ENCODE measurements at places on chromosomes 13 and 19.

GRCh38 chr13:41582027-41582463, 124.7 kb downstream of the RGCC start:
- no peak for DNase-seq

DNA sequence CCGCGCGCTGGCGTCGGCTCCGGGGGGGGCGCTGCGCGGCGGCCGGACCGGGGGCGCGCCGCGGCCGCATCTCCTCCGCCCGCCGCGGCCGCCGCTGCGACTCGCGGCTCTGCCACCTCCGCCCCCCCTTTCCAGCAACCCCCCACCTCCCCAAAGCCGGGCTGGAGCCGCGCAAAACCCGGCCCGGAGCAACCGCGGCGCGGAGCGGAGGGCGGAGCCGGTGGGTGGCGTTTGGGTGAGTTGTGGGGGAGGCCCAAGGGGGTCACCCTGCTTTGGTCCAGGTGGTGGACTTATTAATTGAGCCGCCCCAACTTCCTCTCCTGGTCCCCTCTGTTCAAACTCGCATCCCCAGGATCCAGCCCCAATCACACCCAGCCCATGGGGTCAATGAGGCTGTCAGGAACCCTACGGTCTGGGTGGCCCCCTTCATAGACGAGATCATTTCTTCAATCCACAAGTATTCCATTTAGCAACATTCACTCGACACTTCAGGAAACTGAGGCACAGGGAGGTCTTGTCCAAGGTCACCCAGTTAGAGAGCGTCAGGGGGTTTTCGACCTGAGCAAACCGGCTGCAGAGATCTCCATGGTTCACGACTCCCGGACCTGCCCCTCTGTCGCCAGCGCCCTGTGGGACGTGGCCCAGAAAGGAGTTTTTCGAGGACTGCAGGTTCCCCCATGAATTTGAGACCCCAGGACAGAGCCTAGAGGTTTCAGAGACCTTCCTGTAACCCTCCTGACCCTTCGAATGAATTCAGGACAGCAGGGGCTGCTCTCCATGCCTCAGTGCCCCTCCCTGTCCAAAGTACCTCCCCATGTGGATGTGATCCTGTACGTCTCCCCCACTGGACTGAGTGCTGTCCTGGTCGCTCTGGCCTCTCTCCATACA, 22.4 kb upstream of the SEMA6B start:
- DNase-seq = no peak

DNA sequence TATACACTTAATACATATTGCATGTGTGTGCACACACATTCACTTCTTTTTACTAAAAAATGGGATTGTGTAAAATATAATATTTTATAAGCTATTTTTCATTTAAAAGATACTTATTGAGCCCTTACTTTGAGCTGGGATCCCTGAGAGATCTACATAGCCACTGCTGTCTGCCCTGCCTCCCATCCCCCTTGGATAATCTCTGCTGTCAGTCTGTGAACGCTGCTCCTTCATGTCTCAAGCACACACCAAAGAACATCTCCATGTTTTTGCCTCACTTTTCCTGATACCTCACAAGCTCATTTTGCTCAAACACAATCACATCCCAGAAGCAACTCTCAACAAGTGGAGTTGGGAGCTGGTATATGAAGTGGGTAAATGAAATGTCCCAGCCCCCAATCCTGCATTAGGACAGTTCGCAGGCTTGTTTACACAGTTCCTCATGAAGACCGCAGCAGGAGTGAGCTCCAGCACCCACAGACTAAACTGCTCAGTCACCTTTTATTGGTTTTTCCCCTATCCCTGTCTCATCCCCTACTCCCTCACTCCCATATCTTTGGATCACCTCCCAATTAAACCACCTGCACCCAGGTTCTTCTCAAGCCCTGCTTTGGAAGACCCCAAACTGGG, 108.3 kb upstream of the FRY start:
- DNase-seq = no peak

DNA sequence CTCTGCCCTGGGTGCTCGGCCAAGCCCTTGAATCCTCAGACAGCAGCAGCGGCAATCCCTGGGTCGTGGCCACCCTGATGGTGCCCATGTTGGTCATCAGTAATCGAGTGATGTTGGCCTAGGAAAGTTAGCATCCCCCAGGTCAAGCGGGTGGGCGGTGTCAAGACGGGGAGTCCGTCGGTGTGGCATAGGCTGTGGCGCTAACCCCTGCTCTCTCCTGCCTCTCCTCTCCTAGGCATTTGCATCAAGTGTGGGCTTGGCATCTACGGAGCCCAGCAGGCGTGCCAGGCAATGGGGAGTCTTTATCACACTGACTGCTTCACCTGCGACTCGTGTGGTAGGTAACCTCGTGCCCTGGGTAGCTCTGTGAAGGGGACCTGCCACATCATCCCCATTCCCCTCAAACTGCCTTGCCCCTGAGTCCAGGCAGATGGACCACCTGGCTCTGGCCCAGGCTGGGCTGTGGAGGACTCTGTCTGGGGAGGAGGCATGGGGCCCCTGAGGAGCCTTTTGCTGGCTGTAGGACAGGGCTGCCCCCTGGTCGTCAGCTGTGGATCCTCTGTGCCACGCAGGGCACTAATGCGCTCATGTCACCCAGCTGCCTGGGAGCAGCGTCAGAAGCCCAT, 8.7 kb downstream of the WTIP start:
- no peak for DNase-seq

All from HS-5 (cell line).